ENCODE measurements at places on chromosomes 11 and 22. TPM values are rescaled to one million over a fixed set of nuclear protein-coding genes. Genes with fewer than 3 reads are reported as not detected.

GRCh38 chr22:36902143-36902926 lies 11.1 kb upstream of the CSF2RB start:
- no peaks in the 10 kb centered on the region for H3K4me1 ChIP-seq
- H3K27me3 ChIP-seq = no peaks in the 10 kb centered on the region
- H3K27ac ChIP-seq = no peak overlapping the region
- no peak overlapping the region for H3K4me3 ChIP-seq
- no peak for DNase-seq

SEPTIN3 gene
- 0.81 TPM for total RNA-seq

DNA sequence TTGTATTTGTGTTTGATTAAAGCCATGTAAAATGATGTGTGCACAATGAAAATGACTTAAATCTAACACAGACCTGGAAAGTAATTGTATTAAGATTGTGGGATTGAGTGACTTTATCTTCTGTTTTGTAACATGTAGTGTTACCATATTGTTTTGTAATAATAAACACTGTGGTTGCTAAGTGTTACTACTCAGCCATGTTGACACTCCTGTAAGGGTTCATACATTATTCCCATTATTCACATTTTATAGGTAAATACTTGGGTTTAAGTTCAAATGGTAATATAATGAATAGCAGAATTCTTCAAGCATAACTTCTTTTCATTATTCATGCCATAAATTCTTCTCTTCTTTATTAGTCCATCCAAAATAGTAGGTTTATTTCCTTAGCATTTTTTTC lies 69.0 kb downstream of the ZC3H12C start:
- H3K36me3 ChIP-seq = no peaks in the 10 kb centered on the region
- no peaks in the 10 kb centered on the region for H3K27me3 ChIP-seq
- no peak for DNase-seq

DNA sequence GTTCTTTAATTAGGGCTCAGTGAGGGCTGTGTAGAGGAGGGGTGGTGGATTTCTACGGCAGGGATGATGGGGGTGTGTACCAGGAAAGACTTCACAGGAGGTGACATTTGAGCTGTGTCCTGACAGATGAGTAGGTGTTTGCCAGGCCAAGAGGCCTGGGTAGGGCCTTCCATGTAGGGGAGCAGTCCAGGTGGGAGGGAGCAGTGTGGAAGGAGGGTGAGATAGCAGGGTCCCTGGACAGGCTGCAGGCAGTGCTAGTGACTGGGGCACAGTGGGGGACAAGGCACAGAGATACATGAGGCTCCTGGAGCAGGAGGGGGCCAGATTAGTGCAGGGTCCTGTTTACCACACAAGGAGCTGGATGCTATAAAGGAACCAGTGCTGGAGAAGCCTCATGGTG lies 147.9 kb upstream of the CADM1 start:
- no peaks in the 10 kb centered on the region for H3K4me1 ChIP-seq
- DNase-seq = no peak
- H3K36me3 ChIP-seq = no peaks in the 10 kb centered on the region
- no peak overlapping the region for H3K27ac ChIP-seq

ANO9 gene
- 120 TPM for total RNA-seq

- no peak overlapping the region for H3K27ac ChIP-seq
- DNase-seq = peak; percentile 15
- no peak overlapping the region for H3K4me3 ChIP-seq
- H3K36me3 ChIP-seq = no peaks in the 10 kb centered on the region
- no peaks in the 10 kb centered on the region for H3K4me1 ChIP-seq
- no peaks in the 10 kb centered on the region for H3K27me3 ChIP-seq
Observed at GRCh38 chr11:94897330-94897768, 76.0 kb downstream of the CWC15 start.

DNA sequence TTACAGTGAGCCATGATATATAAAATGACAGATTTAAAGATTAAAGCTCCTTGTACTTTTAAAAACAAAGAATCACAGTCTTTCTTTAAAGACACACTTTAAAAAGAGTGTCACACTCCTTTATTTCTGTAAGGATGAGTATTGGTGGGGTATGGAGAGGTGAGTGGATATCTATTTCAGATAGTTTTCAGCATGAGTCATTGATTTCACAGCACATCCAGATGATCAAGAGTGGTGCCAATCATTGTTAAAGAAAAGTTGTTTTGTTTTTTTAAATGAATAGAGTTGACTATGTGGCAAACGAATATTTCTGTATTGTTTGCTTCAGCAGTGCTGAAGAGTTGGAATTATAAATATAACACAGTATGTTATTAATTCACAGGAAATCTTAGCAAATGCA lies 52.5 kb downstream of the FAR1 start:
- DNase-seq = no peak
- no peaks in the 10 kb centered on the region for H3K4me1 ChIP-seq
- H3K27me3 ChIP-seq = no peaks in the 10 kb centered on the region
- H3K27ac ChIP-seq = no peak overlapping the region

ACR gene
- not detected for total RNA-seq

DNA sequence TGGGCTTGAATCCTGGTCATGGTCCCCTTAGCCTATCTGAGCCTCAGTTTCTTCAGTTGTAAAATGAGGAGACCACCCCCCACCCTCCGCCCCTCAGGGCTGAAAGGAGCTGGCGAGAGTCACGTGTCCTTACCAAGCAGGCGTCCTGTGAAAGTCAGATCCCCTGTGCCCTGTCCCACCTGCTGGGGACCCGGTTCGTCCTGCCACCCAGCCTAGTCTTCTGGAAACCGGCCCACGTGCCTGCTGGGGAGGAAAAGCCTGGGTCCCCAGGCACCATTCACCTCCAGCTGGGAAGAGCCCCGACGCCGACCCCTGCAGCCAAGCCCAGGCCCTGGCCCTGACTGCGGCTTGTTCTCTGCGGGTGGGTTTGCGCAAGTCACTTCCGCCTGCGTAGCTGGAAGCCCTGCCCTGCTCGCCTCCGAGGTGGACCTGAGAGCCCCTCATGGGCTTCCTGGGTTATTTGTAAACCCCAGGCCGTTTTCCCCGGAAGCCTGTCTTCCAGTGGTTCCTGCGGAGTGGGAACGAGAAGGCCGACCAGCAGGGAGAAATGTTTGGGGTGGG lies 679 bp upstream of the SSH3 start:
- H3K36me3 ChIP-seq = peaks cover 34% of the 10 kb centered on the region
- peak overlapping the region; percentile 66 for H3K4me3 ChIP-seq
- no peak for DNase-seq
- H3K27ac ChIP-seq = peak overlapping the region; percentile 68

DNA sequence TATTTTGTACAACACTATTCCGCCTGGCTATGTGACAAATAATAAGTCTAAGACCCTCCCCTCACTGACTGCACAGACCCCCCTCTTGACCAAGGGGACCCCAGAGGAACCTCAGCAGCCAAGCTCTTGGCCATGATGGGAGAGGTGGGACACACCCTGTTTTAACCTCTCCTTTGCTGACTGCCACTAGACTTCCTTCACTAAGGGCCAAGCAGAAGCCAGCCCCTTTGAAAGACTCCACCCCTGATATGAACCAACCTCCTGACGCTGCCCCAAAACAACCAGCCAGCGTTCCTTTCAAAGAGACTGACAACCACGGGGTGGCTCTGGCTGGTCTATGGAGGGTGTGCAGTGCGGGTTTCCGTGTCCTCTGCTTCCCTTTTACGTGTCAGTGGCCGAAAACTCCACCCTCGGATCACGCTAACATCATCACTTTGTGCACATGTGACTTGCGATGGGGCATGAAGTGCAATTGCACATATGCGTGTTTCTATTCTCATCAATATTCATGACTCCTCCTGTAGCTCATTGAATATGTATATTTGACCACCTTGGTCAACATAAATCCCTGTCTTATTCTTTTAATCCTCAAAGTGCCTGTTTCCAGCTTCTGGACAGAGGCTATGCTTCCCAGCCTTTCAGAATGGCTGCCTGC lies 643.9 kb downstream of the TBC1D22A start:
- no peaks in the 10 kb centered on the region for H3K27me3 ChIP-seq
- no peaks in the 10 kb centered on the region for H3K4me1 ChIP-seq
- no peak overlapping the region for H3K27ac ChIP-seq
- no peaks in the 10 kb centered on the region for H3K36me3 ChIP-seq
- no peak overlapping the region for H3K4me3 ChIP-seq

DNA sequence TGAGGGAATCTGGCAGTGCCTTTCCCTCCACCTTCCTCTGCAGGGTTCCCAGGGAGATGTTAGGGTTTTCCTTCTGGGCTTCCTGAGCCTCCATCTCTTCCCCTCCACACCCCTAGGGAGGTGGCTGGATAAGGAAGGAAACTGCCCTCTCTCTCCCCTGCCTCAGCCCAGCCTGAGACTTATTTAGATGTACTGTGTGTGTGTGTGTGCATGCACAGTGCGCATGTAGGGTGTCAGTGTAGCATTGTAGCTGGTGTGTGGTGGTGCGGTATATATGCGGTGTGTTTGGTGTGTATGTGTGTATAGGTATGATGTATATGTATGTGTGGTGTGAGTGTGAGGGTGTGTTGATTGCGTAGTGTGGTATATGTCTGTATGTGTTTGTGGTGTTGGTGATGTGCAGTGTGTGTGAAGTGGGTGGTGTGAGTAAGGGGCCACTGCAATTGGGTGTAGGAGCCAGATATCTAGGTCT lies 1.5 kb downstream of the FXYD6 start:
- H3K36me3 ChIP-seq = no peaks in the 10 kb centered on the region
- H3K4me3 ChIP-seq = no peak overlapping the region
- no peak overlapping the region for H3K27ac ChIP-seq
- H3K27me3 ChIP-seq = peaks cover 25% of the 10 kb centered on the region
- no peak for DNase-seq

- H3K36me3 ChIP-seq = no peaks in the 10 kb centered on the region
- no peak overlapping the region for H3K27ac ChIP-seq
- H3K4me3 ChIP-seq = no peak overlapping the region
- peaks cover 14% of the 10 kb centered on the region for H3K4me1 ChIP-seq
- DNase-seq = no peak
Observed at GRCh38 chr11:14306481-14306880, 52.5 kb downstream of the RRAS2 start.

RFPL1 gene
- not detected for total RNA-seq

GRCh38 chr11:57903011-57903410 lies 120.7 kb upstream of the OR9Q1 start:
- no peak for DNase-seq
- H3K27ac ChIP-seq = no peak overlapping the region
- H3K36me3 ChIP-seq = no peaks in the 10 kb centered on the region
- H3K27me3 ChIP-seq = no peaks in the 10 kb centered on the region

DNA sequence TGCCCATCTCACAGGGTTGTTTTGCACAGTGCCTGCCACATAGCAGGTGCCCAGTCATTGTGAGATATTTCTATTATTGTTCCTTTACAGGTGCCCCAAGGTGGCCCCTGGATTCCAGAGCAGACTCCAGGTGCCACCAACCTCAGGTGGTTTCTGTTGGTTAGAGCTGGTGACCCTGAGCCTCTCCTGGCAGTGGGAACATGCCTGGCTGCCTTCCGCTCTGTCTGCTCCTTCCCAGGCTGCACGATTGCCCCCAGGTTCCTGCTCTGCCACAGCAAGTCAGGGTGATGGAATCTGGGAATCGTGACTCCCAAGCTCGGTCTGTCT lies 12.6 kb upstream of the OMP start:
- no peak overlapping the region for H3K27ac ChIP-seq
- no peaks in the 10 kb centered on the region for H3K36me3 ChIP-seq
- no peak for DNase-seq
- no peak overlapping the region for H3K4me3 ChIP-seq
- peaks cover 6% of the 10 kb centered on the region for H3K4me1 ChIP-seq

DNA sequence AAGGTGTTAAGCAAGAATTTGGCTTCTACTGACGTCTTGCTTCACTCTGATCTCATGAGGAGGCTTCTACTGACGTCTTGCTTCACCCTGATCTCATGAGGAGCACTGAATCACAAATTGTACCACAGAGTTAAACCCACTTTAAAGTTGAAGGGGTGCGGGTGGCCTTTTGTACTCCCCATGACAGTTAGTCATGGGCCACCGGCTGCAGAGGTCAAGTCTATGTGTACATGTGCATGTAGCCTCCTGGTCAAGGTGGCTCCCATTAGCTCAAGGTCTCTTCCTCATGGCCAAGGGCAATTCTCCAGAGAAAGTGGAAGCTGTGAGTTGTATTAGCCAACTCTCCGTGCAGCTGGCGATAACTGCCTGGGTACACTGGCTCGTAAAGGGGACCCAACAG lies 23.1 kb upstream of the FZD4 start:
- DNase-seq = no peak
- no peak overlapping the region for H3K4me3 ChIP-seq
- H3K36me3 ChIP-seq = no peaks in the 10 kb centered on the region
- H3K27me3 ChIP-seq = no peaks in the 10 kb centered on the region

C11orf68 gene
- 59.5 TPM for total RNA-seq

- no peak for DNase-seq
- peaks cover 26% of the 10 kb centered on the region for H3K4me1 ChIP-seq
- H3K27ac ChIP-seq = no peak overlapping the region
- H3K4me3 ChIP-seq = no peak overlapping the region
Observed at GRCh38 chr22:39401301-39401631, 1.7 kb downstream of the TAB1 start.

DNA sequence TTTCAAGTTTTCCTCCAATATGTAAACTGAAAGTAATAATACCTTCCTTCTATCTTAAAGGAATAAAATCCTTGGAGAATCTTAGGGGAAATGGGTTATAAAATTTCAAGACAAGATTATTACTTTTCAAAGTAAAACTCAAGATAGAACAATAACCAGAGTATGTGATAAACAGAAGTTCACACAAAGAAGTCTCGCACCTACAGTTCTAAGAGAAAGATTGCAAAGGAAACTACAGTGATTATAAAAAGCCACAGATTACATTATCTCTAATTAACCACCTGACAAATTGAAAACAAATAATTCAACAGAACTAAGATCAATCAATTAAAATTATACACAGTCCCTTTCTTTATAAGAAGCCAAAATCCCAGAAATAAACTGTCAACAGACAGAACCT lies 34.0 kb downstream of the AMBRA1 start:
- H3K27me3 ChIP-seq = no peaks in the 10 kb centered on the region
- H3K4me3 ChIP-seq = peak overlapping the region; percentile 89
- H3K36me3 ChIP-seq = no peaks in the 10 kb centered on the region
- peaks cover 63% of the 10 kb centered on the region for H3K4me1 ChIP-seq
- H3K27ac ChIP-seq = peak overlapping the region; percentile 77

- no peak for DNase-seq
- no peak overlapping the region for H3K4me3 ChIP-seq
- H3K4me1 ChIP-seq = no peaks in the 10 kb centered on the region
Observed at GRCh38 chr11:79039122-79039521, 401.7 kb downstream of the TENM4 start.

B4GALNT4 gene
- 2.4 TPM for total RNA-seq

DNA sequence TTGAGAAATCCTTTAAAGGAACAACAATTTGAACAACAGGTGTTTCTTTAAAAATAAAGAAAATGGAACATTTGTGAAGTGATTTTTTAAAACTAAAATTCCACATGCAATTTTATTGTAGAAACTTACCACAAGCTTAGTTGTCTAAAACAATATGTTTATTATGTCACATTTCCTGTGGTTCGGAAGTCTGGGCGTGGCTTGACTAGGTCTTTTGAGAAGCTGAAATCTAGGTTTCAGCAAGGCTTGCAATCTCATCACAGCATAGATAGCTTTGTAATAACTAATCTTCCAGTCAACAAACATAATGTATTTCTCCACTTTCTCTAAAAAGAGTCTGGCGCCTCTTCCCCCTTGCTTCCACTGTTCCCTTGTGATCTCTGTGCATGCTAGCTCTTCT lies 27.0 kb downstream of the MS4A6A start:
- H3K27me3 ChIP-seq = no peaks in the 10 kb centered on the region
- DNase-seq = no peak
- no peaks in the 10 kb centered on the region for H3K4me1 ChIP-seq
- H3K36me3 ChIP-seq = no peaks in the 10 kb centered on the region
- no peak overlapping the region for H3K4me3 ChIP-seq
- no peak overlapping the region for H3K27ac ChIP-seq
